Activated gamma-delta T cell (primary cell): ENCODE measurements at places on chromosomes 7 and 10.

- no peak for DNase-seq
These were observed 31.8 kb downstream of the DNMBP start for GRCh38 chr10:99977916-99978315.

GRCh38 chr10:63241841-63242281, 108.7 kb downstream of the NRBF2 start:
- no peak for DNase-seq

DNA sequence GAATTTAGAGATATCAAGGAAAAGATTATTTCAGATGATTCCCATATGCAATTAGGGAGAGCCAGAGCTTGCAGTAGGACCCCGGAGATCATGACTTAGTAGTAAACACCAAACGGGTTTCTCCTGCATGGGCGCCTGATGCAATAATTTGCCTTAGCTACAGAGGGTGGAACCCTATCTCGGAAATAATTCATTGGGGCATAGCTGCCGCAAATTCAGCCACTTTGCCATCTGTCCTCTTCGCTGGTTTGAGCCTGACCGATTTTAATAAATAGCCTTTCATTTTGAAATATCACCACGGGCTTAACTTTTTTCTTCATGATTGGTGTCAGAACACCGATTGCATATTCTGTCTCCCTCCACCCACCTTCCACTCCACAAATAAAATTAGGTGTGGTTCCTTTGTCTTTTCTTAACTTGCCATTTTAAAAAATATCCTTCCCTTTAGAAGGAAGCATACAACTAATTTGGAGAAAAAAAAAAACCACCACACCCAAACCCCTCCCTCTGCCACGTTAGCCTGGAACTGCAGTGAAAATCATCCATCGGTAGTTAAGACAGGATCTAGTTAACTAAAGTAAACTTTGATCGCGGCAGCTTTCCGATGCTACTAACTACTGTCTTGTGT, 1.4 kb downstream of the GARS1 start:
- DNase-seq = no peak

GRCh38 chr7:10521306-10521705, 452.4 kb upstream of the PHF14 start:
- DNase-seq = no peak

DNA sequence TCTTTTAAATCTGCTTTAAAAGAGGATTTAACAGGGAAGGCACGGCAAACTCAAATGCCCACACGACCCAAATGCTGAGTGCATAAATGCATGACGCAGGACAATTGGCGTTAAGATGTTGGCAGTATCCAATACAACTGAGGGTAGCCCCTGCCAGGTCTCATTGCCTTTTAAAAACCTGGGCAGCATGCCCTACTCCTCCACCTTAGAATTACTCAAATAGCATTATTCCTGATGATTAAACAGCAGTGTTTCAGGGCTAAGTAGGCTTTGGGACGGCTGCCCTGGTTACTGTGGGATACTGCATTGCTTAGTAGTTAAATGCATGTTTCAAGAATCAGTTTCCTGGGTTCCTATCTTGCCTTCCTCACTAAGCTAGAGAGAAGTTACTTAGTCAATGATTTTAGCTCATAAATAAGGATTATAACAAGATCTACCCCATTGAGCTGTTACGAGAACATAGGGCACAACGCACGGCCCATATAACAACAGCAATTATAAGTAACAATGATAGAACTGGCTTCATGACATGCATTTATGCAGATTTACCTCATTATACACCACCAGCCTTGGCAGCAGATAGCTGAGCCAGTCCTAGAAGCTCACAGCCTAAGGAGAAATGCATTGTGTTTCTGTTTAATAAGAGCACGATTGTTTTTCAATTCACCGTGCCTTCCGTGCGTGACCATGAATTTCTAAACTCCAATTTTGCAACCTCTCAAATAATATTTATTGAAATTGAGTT, 7.9 kb downstream of the TUBAL3 start:
- DNase-seq = no peak

DNA sequence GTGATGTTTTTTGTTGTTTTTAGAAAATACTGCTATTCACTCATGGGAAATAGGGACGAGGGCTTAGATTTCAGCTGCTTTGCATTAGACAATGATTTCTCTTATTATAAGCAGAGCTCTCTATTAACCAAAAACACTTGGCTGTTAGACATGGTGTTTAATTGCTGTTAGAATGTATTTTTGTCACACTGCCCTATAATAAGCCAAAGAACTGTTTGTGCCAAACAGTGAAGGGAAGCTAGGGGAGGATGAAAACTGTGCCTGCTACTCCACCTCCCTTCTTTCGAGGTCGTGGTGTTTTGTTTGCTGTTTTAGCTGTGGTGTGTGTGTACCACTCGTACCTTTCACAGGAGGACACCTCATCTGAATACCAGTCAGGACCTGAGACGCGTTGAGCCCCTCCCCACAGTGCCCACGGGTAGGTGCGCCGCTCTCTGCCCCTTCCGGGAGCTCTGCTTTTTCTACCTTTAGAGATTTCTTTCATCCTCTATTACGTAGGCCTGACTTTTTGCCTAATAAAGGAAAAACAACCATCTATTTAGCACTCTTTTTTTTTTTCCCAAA, 57.9 kb downstream of the CUX1 start:
- no peak for DNase-seq

DNA sequence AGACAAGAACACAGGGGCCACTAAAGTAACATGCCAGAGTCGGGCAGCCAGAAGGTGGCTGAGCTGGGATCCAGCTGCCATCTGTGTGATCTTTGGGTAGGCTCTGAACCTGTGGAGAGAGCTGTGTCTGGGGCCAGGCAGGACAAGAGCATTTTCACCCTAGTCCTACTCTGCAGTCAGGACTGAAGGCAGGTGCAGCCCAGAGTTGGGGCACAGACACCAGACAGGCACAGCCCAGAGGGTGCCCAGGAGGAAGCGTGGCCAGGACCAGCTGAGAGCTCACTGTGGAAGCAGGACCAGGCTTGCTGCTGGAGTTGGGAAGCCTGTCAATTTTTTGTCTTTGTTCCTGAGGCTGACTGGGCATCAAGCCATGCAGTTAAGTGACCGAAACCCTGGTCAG, 113.6 kb downstream of the ADCY1 start:
- no peak for DNase-seq

- DNase-seq = no peak
These were observed 9.4 kb downstream of the TMEM273 start for GRCh38 chr10:49178489-49179471.

- no peak for DNase-seq
These were observed 90.3 kb downstream of the CCNY start for GRCh38 chr10:35426657-35427056.

DNA sequence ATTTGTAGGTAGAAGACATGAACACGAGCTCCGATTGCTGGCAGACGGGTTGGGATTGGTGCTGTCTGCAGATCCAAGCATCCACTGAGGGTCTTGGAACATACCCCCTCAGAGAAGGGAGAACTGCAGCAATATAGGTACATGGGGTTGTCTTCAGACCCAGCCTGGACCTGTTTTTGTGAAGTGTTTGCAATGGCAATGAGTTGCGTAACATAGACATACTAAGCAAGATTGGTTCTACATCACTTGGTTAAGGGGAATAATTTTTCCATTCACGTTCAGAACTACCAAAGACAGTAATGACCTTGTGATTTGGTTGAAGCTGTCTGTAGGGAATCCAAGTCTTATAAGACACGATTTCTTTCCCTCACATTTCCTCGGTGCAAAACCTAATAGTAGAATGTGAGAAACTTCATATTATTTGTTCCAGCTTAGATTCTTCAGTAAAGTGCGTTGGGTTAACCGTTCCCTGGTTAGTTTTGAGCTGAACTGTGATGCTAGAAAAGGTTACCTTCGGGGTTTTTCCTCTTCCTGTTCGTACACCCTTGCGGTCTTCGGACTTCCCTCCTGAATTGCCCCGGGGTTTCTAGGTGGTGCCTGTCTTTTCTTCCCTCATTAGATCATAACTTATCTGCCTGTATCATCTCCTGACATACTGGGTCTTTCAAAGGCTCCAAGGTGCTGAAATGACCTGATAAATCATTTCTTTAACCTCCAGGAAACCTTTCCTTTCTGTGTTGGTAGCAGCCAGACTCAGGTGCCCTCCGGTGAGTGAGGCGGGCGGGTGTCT, 14.4 kb downstream of the PROSER2 start:
- no peak for DNase-seq
